ENCODE measurements at places on chromosomes 6 and 20.

GRCh38 chr20:3629893-3630292 lies 33.3 kb downstream of the GFRA4 start:
- DNase-seq: no peak

GRCh38 chr20:8981482-8981881 lies 87.4 kb upstream of the PLCB4 start:
- no peak for DNase-seq

DNA sequence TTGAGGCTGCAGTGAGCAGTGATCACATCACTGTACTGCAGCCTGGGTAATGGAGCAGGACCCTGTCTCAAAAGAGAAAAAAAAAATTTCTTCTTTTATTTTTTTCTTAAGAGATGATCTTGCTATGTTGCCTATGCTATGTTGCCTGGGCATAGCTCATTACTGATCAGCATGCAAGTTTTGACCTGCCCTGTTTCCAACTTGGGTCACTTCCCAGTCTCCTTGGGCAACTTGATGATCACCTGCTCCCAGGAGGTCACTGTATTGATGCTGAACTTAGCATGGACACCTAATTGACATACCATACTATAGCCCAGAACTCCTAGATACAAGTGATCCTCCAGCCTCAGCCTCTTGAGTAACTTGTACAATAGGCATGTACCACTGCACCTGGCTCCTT lies 30.7 kb upstream of the NANP start:
- DNase-seq: no peak

DNA sequence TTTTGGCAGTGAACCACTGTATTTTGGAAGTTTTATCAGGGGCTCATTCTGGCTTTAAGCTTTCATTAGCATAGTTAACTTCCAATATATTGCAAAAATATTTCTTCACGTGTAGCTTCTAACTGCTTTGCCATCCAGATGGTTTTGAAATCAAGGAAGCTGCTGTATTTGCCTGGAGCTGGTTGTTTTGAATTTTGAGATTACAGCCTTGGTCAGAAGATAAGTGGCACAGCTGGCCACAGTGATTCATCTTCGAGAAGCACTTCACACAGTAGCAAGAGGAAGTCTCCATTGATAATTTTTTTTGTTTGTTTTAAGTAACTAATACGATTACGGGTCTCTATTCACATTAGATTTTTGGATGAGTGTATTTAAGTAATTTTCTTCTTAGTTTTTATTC lies 3.8 kb downstream of the APCDD1L start:
- no peak for DNase-seq

DNA sequence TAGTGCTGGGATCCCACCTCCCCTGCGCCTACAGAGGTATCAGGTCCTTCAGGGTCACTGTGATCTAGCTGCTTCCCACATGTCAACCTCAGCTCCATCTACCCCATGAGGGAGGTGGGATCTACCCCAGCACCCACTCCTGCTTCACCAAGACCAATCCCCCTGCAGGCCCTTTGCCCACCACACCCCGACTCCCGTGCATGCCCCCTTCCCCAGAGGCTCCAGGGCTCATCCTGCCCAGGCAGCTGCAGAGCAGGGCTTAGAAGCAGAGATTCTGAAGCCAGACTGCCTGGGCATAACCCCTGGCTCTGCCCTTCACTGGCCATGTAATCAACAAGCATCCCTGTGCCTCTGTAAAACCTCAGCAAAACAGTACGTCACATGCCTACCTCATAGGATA lies 17.5 kb downstream of the COL11A2 start:
- no peak for DNase-seq

DNA sequence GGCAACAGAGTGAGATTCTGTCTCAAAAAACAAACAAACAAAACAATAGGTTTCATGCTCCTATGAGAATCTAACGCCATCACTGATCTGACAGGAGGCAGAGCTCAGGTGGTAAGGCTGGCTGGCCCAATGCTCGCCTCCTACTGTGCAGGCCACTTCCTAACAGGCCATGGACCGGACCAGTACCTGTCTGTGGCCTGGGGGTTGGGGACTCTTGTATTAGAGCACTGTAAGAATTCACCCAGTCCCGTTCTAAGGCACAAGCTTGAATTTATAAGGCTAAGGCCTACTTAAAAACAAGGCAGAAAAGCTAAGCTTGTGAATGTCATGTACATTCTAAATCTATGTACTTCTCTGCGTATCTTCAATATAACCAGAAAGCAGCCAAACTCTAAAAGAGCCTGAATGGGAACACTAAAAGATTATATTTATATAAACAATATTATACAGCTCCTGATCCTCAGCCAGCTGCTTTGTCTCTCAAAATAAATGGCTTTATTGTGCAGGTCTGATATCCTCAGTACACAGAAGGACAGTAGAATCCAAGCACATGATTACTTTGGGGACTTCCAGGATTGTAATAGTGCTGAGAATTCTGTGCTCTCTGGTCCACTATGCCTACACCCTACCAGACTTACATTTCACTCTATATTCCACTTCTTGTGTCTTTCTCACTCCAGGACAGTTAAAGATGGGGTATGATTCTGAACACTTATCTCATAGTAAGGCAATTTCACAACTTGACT lies 64.5 kb upstream of the DST start:
- DNase-seq: no peak

GRCh38 chr6:103081876-103082630 lies 1688.5 kb downstream of the GRIK2 start:
- DNase-seq: no peak

DNA sequence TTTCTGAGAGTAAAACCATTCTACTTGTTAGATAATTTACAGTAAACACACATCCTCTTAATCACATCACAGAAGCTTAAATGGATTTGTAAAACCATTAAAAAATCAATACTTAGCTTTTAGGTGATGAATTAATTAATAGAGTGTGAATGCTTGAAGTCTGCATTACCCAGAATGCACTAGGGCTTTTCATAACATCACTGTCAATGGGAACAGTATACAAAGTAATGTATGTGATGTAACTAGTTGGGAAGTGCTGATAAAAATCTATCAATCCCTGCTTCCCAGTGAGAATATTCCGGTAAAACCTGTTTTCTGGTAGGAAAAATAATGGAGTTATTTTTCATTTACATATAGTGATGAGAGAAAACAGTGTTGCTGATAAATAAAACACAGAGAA lies 23.1 kb upstream of the HDGFL1 start:
- DNase-seq: no peak

GRCh38 chr20:4153251-4153650 lies 137.9 kb upstream of the RNF24 start:
- DNase-seq: no peak

DNA sequence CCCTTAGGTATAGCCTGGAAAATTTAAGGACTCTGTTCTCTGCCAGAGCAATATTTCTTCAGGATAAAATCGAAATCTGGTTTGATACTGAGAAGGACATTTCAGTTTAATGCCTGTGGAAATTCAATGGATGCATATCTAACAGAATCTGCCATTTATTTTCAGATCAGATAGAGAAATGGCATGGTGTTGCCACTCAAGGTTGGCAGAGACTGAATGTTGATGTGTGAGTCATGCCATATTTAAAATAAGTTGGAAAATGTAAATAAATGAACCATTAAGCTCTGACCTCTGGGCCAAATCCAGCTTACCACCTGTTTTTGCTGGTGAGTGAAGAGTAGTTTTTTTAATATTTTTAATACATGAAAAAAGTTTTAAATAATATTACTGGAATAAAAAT lies 594.6 kb downstream of the DOK5 start:
- DNase-seq: no peak

DNA sequence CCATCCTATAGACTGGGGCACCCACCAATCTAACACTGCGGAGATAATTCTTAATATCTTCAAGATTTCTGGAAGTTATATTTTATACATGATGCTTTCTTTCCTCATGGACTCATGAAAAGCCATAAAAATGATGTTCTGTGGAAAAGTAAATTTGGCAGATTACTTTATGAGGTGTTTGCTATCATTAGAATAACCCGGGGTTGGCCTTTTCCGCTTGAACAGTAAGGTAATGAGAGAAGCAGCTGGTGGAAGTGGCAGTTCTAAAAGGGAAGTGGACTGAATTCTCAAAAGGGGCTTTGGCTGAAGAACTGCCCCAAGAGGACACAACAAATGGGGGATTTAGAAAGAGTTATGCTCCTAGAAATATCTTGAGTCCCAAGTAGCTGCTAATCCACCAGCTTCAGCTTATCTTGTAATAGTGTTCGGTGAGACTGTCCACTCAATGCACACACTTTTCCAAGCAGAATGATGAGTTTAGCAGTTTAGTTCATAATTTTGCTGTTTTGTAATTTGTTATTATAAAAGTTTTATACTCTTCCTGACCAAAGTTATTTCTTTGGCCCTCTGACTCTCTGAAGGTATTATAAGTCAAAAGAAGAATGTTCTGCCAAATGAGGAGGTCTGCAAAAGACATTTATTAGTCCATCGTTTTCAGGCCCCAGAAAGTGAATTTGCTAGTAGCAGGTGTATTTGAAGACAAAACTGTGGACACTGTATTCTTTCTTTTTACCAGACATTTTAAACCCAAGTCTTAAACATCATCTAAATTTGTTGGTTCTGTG lies 2.9 kb downstream of the ISM1 start:
- no peak for DNase-seq

DNA sequence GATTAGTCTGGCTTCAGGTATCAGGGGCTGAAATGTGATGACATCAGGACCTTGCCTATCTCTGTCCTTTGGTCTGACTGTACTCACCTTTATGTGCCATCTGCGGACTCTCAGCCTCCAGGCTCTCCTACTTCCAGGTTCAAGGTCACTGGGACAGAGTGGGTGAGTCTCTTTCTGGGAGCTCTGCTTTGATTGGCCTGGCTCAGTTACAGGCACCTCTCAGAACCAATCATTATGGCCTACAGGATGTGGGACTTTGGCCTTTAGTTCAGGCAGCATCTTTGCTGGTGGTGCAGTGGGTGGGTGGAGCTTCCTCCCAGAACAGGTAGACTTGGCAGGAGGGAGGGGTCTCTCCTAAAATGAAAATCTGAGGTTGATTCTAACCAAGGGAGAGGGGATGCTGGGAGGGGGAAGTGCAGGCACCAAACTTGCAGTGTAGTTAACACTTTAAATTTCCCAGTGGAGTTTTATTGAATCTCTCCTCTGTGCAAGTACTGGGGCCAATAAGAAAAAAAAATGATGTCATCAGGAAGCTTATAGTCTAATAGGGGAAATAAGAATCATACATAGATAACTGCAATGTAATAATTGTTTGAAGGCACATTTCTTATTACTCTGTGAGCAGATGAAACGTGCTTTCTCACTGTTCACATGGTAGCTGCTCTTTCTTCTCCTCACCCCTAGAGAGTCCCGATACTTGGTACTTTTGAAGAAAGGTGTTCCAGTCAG lies 53.4 kb downstream of the SLC24A3 start:
- no peak for DNase-seq

GRCh38 chr6:46491628-46492547 lies 639 bp upstream of the RCAN2 start:
- no peak for DNase-seq
